ENCODE measurements at places on chromosomes 11 and 22.

GRCh38 chr11:26144291-26144690, 187.6 kb upstream of the ANO3 start:
- no peak for DNase-seq

DNA sequence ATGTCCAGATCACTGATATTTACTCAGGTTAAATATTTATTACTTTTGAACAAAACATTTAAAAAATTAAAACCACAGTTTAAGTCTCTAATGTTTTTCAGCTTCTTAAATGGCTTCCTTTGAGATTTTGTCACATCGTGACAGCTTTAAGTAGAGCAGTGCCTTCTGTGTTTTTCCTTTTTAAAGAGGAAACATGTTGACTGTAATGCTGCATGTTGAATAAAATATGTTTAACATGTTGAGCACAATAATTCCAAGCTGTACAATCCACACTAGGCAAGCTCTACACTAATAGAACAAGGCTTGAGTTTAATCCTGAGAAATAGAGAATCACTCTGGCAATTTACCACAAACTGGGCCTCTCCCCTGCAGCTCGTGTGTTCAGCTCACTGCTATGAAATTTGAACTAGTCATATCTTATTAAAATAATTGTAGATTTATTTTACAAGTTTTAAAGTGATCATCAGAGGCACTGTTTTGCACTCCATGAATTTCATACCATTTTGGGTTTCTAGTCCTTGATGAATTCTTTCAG, 368.3 kb downstream of the SOX6 start:
- no peak for DNase-seq

GRCh38 chr11:134380785-134381184, 31.3 kb downstream of the B3GAT1 start:
- no peak for DNase-seq

GRCh38 chr11:10486161-10486840, 31.2 kb downstream of the AMPD3 start:
- DNase-seq: no peak

- DNase-seq: no peak
Observed at GRCh38 chr22:32558681-32559355, 84.2 kb downstream of the FBXO7 start.

- DNase-seq: peak; percentile 19
Observed at GRCh38 chr11:8099291-8099899, 18.4 kb downstream of the TUB start.

DNA sequence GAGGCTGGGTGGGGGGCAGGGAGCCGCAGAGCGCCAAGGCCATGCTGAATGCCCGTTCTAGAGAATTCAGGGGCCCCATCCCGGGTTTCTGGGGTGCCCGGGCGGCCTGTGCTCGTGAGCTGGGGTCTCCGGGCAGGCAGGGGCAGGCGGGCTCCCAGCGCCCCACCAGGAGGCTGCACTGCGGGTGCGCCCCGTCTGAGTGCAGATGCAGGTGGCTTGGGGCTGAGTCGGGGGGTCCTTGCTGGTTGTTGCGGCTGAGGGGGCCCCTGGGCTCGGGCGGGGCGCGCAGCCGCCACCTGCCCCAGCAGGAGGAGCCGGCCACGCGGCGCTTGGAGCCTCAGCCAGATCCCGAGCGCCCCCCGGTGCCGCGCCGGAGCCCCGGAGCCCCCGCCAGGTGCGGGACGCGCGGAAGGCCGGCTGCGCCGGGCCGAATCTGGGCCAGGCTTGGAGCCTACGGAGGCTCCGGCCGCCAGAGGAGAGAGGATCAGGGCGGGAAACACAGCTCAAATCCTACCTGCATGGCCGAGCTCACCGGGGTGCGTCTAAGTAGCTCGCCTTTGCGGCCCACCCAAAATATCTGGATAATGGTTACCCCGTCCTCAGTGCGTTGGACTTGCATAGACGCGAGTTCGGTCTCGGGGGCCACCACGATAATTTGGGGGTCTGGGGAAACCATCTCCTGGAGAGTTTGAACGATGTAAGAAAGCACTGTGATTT, 590 bp upstream of the IGF2 start:
- no peak for DNase-seq

DNA sequence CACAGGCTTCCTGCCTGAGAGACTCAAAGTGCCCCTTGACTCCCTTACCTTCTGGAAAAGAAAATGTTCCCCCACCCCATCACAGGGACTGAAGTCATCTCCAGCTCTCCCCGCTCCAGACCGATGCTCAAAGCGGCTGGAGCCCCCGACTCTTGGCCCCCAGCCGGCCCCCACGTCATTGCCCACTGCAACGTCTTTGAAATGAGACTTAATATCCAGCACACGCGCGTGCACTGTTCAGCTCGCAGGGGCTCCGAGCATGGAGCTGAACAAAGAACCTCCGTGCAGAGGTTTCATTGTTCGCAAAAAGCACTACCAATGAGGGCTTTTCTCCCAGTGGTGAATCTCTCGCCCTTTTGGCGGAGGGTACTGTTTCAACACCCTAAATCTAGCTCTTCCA, 313.4 kb upstream of the SORL1-AS1 start:
- no peak for DNase-seq

- DNase-seq: no peak
Observed at GRCh38 chr11:2484576-2485125, 39.8 kb downstream of the KCNQ1 start.

- DNase-seq: no peak
Observed at GRCh38 chr11:68133761-68134160, 12.6 kb upstream of the CHKA start.

GRCh38 chr22:36486619-36487384, 5.4 kb upstream of the TXN2 start:
- peak; percentile 22 for DNase-seq

DNA sequence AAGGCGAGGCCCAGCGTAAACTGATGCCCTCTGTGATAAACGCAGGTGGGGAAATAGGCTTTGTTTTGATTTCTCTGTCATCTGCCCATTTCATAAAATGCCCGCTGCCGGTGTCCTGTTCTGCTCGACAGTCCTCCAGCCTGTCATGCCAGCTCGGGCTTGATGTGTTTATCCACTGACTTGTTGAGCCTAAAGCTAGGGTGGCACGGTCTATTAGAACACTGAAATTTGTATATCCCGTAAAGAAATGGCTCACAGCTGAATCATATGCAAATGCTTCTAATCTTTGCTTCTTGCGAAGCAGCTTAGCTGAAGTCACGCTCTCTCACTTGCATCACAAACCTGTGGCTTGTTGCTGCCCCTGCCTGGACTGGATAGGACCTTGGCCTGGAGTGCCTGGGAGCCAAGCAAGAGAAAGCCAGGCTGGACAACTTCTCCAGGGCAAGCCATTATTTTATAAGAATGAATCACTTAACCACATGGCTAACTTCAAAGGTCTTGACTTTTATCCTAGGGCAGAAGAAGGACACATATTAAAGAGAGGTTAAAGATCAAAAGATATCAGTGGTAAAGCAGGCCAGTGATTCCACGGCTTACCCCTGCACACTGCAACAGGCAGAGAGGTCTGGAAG, 33.1 kb downstream of the EHF start:
- DNase-seq: no peak

GRCh38 chr22:20424568-20424931, 13.1 kb downstream of the SCARF2 start:
- no peak for DNase-seq

GRCh38 chr22:41696703-41697102, 2.6 kb upstream of the MEI1 start:
- no peak for DNase-seq

DNA sequence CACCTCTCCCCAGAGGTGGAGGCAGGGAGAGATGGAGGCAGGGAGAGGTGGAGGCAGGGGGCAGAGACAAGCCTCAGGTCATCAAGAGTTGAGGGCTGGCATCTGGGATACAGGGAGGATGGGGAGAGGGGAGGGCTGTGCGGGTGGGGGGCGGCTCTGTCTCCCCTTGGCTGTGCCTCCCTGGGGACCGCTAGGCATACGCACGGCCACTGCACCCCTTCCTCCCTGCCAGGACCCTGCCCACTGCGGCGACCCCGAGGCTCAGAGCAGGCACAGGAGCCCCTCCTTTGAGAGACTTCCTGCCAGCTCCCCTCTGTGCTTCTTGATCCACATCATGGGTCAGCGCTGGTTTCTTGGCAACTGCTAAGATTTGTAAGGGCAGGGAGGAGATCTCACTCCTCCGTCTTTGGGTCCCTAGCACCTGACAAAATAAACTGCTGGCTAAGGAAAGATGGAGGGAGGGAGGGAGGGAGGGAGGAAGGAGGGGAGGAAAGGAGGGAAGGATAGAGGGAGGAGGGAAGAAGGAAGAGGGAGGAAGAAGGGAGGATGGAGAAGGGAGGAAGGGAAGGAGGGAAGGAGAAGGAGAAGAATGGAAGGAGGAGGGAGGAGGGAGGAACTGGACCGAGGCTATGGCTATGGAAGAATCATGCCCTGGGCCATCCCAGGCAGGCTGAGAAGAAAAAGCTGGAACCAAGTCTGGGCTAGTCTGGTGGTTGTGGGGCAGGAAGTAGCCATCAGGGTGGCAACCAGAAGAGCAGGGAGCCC, 18.5 kb downstream of the PRR33 start:
- DNase-seq: no peak

DNA sequence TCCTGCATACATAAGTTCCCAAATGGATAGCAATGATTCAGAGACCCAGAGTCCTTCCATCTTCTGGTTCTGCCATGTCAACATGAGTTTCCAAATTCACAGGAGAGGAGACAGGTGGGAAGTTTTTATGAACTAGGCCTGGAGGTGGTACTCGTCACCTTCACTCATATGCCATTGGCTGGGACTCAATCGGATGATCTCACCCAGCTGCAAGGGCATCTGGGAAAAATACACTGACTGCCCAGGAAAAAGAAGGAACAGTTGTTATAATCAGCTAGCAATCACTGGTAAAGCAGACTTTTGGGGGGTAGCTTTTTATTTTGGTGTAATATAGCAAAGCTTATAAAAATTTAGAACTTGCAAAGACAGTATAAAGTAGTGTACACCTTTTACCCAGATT, 83.9 kb downstream of the OTOG start:
- no peak for DNase-seq

DNA sequence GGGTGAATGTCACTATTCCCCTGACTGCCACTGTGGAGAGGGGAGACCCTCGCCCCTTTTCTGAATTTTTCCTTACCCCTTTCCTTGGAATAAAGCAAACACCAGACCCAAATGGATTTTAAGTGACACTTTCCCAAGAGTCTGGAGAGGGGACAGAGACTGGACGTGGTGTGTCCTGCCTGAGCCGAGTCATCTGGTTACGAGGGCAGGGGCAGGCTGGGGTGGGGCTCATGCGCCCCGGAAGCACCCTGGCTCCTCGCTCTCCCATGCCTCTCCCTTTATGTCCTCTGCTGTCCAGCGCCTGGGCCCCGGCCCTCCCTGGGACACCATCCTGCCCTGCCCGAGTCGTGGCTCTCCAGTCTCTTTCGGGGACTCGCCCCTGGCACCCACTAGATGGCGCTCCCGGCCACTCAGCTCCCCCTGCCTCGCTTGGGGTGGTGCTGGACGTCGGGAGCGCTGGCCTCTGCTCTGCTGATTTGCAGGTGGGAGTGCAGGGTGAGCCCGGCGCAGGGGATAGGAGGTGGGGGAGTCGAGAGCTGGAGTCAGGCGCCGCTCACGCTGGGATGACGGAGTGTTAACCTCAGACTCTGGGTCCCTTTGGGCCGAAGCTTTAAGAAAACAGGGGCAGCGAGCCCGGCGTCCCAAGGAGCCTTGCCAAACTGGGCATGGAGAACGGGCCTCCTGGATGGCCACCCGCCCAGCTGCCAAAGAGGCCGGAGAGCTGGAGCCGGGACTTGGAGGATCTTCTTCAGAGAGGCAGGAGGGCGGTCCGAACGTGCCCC, 89.8 kb downstream of the RPS6KA4 start:
- peak; percentile 35 for DNase-seq

- no peak for DNase-seq
Observed at GRCh38 chr11:92642177-92642931, 327.1 kb upstream of the MTNR1B start.

DNA sequence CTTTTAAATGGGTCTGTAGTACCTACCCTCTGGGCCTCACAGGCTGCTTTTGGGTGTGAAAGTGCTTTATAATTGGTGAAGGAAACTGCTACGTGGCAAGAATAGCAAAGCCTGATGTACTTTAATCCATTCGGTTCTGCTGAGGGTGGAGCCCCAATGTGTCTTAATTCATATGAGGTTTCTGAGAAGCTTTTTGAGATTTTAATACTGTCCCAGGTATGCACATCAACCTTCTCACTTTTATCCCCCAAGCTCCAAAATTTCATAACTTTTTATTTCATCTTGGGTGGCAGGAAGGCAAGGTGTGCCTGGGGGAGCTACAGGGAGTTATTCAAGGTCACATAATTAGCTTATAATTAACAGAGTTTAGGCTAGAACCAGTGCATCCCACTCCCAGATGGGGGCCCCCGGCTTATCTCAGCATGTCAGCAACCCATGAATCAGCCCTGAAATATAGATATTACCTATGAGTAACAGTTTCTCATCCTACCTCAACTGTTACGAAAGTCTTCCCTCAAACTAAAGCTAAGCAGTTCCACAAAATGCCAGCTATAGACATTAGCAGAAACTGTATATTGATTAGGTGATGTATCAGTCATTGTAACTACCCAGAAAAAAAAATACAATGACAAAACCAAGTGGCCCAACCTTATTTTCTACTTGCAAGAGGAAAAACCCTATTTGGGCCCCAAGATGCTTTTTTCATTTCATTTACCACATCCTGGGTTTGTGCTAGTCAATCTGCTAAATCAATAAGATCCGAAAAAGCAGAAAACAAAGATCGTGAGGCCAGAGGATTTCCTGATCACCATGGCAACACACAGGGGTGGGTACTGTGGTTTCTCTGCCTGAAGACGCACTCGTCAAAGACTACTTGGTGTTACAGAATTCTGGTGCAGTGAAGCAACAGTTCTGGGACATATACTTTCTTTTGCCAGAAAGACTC, 26.7 kb downstream of the CD44 start:
- peak; percentile 75 for DNase-seq

DNA sequence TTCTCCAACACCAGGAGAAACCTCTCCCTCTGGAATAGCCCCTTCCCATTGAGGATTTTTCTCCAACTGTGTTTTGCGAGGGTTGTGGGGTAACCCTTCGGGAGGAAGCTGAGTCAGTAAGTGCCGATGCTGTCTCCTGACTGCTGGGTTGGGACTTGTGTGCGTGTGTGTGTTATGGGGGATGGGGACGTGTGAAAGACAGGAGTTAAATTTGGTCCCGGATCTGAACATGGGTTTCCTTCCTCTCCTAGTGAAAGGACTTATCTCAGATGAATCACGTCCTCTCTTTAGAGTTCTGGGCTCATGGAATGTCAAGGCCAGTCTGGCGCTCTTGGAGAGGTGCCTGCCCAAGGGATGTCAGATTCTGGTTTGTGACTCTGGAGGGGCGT, 33.3 kb downstream of the KIAA1671 start:
- no peak for DNase-seq

DNA sequence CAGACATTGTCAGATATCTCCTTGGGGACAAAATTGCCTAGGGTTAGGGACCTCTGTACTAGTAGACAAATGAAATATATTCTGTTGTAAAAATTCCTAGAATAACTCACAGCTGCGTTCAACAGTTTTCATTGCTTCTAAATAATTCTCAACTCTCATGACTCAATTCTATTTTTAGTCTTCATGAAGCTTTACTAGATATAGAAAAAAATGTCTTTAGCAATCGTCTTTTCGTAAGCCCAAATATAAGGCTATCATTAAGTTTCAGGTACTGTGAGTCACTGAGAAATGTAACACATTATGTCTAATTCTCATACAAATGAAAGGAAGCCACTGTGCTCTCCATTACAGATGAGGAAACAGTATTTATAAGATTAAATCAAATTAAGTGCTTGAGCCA, 6.4 kb downstream of the MMP12 start:
- DNase-seq: no peak

Data from stimulated activated CD8-positive, alpha-beta memory T cell treated with anti-CD3 and anti-CD28 coated beads, Interleukin-4, amount 100 ng/mL, for 1 hour (primary cell).